CD4-positive, alpha-beta T cell treated with Interleukin-2 at 100 ng/mL for 4 hours (primary cell): ENCODE measurements at places on chromosomes 2 and 18.
A peak's percentile ranks its signal among the peaks of the same experiment; 100 is the strongest.

DNA sequence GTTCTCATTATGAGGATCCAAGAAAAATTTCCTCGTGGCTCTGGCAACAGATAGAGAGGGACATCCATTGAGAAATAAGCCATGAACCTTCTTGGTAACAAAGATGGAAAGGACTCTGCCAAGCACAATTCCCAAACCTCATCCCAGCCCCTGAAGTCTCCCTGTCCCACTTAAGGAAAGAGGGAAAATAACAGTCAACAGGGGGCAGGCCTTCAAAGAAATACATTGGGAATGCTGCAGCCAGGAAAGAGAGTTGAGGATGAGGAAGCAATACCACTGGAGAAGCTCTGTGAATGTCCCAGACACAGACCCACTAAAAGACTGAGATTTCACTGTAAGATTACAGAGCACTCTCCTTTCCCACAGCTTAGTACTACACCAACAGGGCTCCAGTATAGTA lies 93.2 kb downstream of the CD226 start:
- DNase-seq, result no peak

GRCh38 chr2:169637620-169638019 lies 53.5 kb downstream of the PPIG start:
- DNase-seq, result no peak

DNA sequence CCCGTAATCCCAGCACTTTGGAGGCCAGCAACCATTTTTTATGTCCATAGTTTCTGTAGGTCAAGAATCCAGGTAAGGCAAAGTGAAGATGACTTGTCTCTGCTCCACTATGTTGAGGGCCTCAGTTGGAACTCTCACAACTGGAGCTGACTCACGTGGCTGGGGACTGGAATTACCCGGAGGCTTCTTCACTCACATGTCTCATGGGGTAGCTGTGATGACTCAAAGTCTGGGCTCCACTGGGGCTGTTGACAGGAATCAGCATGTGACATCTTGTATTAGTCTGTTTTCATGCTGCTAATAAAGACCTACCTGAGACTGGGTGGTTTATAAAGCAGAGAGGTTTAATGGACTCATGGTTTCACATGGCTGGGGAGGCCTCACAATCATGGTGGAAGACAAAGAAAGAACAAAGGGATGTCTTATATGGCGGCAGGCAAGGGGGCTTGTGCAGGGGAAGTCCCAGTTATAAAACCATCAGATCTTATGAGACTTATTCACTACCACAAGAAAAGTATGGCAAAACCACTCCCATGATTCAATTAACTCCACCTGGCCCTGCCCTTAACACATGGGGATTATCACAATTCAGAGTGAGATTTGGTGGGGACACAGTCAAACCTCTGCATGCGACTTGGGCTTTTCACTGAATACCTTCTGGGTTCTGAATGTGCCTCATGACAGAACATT lies 7.8 kb upstream of the PPP1R1C start:
- DNase-seq, result no peak

DNA sequence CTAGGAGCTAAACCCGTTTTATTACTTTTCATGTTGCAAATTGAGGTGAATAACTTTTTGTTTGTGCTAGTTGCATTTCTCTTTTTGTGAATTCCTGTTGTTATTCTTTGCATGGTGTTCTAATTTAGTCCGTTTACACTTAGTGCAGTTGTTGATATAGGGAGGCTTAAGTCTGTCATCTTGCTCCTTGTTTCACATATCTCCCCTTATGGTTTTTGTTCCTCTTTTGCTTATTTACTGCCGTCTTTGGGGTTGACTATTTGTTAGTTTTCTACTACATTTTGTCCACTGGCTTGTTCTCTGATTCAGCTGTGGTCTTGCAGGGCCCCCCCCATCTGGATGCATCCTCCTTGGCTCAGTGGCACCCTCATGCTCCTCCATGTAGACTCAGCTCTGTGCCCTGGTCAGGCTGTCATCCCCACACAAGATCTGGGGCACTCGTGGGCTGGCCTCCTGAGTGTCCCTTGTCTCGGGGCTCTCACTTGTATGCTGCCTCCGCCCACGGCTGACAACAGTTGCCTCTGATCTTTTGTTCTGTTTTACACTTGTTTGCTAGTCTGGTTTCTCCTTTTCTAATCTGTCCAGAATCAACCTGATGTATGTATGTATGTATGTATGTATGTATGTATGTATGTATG lies 42.9 kb upstream of the ASB1 start:
- DNase-seq, result no peak

DNA sequence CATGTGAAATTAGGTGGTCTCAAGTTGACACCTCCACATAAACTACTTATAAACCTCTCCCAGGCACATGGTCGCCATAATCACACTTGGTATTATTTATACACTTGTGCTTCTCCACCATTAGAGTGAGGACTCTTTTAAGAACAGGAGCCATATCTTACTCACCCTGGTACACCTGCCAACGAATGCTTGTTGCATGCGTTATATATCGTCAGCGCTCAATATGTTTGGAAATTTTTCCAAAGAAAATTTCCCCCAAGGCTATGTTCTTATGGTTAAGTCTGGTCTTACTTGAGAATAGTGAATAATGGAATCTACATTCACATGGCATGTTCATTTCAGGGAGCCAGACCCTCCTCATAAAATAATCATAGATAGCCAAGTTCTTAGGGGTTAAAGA lies 271.7 kb downstream of the BCL11A start:
- DNase-seq, result no peak

DNA sequence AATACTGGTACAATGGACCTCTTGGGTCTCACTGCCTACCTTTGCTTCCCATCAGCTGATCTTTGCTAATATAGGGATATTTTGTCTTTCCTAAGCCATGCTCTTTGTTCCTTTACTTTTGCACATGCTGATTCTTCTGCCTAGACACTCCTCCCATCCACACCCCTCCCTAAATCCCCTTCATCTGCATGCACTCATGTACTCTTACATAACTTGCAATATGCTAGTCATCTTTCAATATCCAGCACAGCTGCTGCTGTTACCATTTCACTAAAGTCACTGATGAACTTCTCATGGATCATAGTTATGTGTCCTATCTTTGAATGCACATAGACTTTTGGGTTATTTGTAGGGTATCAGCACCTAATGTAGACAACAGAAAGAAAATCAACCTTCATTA lies 18.5 kb upstream of the DTNA start:
- no peak for DNase-seq

DNA sequence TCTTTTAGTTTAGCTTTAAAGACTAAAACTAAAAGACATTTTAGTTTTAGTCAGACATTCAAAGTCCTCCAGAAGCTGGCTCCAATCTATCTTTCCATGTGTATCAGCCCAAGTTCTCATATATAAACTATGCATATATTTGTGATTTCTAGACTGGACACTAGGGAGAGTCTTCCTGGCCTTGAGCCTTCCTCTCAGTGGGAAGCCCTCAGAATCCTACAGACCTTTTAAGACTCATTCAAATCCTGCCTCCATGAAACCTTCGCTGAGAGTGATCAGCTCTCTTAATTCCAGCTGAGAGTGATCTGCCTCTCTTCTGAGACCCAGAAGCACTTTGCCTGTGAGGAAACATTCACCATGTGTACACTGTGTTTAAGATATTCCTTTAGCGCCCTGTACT lies 452.7 kb downstream of the TGIF1 start:
- DNase-seq, result no peak

GRCh38 chr18:9753846-9754245 lies 45.7 kb downstream of the RAB31 start:
- no peak for DNase-seq

DNA sequence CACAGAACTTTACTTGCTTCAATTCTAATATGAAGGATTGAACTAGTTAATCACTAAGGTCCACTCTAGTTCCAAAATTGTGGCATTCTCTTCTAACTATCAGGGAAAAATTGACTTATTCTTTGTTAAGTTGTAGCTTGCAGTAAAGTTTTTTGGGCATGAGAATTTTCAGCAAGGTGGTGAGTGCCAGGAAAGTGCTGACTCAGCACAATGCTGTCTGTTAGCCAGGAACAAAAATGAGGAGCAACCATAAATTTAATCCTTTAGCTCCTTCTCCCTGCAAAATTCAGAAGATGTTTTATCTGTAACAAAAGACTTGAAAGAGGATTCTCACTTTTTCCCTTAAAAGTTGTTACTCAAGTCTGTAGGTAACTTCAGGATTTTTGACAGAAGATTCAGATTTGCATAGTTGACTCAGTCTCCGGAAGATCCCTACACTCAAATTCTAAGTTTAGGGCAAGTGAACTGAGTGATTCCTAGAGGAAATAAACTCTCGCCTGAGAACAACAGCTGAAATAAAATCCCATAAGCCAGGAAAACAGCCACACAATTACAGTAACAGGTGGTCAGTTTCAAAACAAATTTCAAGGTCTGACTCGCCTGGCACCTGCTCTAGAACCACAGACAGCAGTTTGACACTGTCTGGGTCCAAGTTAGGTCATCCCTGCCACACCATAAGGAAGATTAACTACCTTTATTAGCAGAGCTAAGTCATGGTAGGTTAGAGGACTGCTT lies 20.2 kb upstream of the DARS1 start:
- DNase-seq, result no peak

GRCh38 chr18:41486575-41486974 lies 468.5 kb upstream of the PIK3C3 start:
- DNase-seq, result no peak

DNA sequence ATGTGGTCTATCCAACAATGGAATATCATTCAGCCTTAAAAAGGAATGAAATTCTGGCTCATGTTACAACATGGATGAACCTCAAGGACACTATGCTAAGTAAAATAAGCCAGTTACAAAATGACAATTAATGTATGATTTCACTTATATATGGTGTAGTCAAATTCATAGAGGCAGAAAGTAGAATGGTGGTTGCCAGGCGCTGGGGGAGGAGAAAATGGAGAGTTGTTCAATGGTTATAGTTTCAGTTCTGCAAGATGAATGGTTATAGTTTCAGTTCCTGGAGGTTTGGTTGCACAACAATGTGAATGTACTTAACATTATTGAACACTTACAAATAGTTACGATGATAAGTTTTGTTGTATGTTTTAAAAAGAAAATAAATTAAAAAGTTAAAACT lies 79.2 kb upstream of the IL1R2 start:
- DNase-seq, result no peak

DNA sequence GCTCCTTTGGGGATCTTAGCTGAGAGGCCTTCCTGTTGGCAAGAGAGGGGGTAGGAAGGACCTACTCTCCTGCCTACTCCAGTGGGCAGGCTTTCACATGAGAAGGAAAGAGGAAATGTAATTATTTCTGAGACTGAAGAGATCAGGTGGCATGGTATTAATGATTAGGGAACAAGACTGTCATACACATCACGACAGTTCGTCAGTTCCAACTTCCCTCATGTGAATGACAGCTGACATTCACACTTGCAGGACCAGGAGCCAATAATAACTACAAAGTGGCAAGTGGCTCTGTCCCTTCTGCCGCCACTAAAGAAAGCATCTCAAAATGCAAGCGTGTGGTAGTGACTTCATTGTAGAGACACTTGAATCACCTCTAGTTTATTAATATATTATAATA lies 90.0 kb downstream of the ZCCHC2 start:
- no peak for DNase-seq

- no peak for DNase-seq
Observed at GRCh38 chr2:240960971-240961876, 37.2 kb upstream of the SNED1 start.

DNA sequence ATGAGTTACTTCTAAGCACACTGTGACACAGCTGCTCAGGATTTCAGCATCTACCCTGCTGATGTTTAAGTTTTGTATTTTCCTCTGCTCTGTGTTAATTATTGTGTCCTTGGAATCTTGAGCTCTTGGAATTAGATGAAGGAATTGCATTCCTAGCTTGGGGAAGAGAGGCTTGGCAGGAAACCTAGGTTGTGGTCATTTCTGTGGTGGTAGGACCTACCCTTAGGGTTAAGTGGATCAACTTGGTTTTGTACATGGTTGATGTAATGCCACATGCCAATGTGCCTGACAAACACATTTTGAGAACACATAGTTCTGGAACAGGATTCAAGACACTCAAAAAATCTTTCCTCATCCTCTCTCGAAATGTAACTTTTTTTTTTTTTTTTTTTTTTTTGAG lies 264.5 kb upstream of the MEX3C start:
- DNase-seq, result no peak

DNA sequence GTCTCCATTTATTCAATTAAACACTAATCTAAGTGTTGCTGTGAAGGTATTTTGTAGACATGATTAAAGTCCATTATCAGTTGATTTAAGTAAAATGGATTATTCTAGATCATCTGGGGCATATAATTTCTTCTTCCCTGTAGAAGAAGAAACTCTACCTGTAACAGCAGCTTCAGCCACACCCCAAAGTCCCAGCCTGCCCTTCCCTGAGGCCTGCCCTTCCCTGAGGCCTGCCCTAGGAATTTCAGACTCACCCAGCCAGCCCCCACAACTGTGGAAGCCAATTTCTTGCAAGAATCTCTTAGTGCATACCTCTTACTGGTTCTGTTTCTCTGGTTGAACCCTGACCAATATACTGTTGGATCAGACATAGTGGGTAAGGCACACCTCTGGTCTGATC lies 13.4 kb upstream of the LAPTM4A start:
- no peak for DNase-seq

- DNase-seq, result no peak
Observed at GRCh38 chr2:206846981-206847834, 81.8 kb downstream of the FASTKD2 start.

DNA sequence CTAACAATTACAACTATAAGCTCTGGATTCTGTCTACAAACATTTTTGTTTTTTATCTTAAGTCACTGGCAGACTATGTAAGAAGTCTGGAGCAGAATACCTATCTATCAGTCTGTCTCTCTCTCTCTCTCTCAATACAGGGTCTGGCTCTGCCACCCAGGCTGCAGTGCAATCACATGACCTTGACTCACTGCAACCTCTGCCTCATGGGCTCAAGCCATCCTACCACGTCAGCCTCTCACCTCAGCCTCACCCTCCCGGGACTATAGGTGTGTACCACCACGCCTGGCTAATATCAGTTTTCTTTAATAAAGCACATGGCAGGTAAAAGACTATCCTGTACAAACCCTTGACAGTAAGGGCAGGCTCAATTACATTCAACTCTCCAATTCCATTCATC lies 96.9 kb downstream of the OSBPL1A start:
- DNase-seq, result no peak

- DNase-seq, result peak; percentile 7
Observed at GRCh38 chr18:63848159-63848558, 39.3 kb upstream of the SERPINB2 start.

- no peak for DNase-seq
Observed at GRCh38 chr18:6399776-6400175, 14.9 kb downstream of the L3MBTL4 start.

DNA sequence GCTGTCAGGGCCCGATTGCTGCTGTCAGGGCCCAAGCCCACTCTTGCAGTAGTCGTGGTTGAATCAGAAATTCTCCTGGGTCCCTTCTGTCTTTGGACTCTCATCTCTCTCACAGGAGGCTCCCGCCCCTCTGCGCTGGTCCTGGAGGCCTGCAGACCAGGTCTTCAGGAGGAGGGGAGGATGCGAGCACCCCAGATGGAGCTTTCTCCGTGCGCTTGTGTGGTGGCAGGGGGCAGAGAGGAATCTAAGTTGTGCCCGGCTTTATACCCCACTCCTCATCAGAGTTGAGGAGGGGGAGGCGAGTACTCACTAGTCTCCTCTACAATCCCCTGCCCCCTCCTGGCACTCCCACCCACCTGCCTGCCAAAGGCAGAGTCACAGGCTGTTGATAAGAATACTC lies 10.4 kb downstream of the EN1 start:
- DNase-seq, result no peak
